ENCODE measurements at places on chromosomes 16 and 17. TPM values are rescaled to one million over a fixed set of nuclear protein-coding genes. Genes with fewer than 3 reads are reported as not detected.
A peak's percentile ranks its signal among the peaks of the same experiment; 100 is the strongest.

DNA sequence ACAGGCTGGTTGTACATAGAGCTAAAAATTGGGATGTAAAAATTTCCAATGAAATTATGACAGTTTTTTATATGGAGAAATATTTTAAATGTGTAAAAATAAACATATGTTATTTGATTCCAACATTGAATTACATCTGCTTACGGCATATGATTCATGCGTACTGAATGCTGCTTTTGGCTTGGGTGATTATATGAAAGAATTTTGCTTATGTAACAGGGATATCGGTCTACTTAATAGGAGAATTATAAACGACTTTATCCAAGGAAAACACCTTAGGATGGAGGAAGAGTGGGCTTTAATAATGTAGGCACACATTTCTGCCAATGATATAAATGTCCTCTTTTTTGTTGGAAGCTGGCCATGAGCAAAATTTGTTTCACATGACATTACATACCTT, 197.3 kb upstream of the GOT2 start:
- no peak for DNase-seq

GRCh38 chr16:47198180-47198575, 54.4 kb upstream of the NETO2 start:
- no peak for DNase-seq

- DNase-seq: no peak
Measured at GRCh38 chr16:30088832-30089624, 2.7 kb downstream of the TBX6 start.

GRCh38 chr17:44086364-44087311, 16.1 kb downstream of the G6PC3 start:
- DNase-seq: peak; percentile 81

DNA sequence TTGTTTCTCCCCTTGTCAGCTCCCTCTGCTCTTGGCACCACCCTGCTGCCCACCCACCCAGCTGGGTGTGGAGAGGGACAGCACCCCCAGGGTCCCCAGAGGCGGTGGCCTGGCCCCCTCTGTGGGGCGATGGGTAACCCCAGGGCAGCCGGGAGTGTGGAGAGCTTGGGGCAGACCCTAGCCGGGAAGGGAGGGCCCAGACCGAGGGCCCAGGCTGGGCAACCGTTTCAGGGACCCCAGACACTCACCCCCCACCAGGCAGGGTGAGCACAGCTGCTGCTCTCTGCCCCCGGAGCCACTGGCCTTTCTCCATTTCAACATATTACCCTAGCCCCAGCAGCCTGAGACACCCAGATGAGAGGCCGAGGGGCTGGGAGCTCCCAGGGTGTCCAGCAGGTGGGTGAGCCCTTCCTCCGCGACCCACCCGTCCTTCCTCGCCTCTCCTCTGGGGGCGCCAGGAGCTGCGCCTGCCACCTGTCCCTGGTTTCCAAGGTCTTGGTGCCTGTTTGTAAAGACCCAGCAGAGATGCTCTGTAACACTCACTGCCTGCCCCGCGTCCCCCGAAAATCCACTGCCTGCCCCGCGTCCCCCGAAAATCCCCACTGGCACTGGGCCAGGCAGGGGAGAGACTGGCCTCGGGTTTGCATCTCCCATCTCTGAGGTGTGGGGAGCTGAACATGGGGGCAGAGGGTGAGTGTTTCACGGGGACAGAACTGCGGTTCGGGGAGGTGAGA, 45.4 kb downstream of the BAHCC1 start:
- no peak for DNase-seq

- no peak for DNase-seq
Measured at GRCh38 chr17:63847525-63848249, 5.2 kb upstream of the SMARCD2 start.

DNA sequence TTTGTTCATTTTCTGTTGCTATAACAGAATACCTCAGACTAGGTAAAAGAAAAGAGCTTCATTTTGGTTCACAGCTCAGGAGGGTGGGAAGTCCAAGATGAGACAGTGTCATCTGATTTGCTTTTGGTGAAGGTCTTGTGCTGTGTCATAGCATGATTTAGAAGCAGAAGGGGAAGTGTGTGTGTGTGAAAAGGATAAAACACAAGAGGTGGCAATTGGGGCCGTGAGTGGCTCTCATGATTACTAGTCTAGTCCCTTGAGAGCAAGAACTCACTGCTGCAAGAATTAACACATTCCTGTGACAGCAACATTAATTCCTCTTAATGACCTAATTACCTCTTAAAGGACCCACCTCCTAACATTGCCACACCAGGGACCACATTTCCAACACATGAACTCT, 8.3 kb downstream of the SLC35G3 start:
- DNase-seq: no peak

GRCh38 chr17:82065193-82065637, 389 bp downstream of the DUS1L start:
- DNase-seq: no peak

- DNase-seq: no peak
Measured at GRCh38 chr16:84331998-84332780, 36.1 kb upstream of the ATP2C2 start.

GRCh38 chr16:50944436-50944835, 202.6 kb downstream of the CYLD start:
- DNase-seq: no peak

- no peak for DNase-seq
Measured at GRCh38 chr16:50741225-50741780, 583 bp upstream of the CYLD start.

DNA sequence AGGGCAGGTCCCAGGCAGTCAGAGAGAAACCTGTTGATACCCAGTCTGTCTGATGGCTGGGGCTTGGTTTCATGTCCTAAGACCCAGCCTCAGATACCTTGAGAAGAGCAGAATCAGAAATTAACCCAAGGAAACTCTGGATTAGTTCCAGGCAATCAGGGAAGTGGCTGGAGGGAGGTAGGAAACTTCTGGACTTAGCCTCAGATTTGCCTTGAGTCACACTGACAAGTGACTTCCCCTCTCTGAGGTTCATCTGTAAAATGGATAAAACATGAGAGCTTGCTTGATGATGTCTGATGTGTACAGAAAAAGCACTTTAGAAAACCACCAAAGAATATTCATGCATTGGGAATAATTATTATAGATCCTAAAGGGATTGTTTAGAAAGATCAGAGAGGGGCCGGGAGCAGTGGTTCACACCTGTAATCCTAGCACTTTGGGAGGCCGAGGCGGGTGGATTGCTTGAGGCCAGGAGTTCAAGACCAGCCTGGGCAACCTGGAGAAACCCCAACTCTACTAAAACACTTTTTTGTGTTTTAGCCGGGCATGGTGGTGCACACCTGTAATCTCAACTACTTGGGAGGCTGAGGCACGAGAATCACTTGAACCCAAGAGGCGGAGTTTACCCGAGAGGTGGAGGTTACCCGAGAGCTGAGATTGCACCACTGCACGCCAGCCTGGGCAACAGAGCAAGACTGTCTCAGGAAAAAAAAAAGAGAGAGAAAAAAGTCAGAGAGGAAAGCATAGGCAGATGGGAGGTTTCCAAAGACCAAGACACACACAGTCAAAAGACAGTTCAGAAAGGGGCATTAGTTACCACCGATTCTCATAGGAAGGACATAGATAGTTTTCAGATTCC, 3.8 kb downstream of the CIITA start:
- DNase-seq: no peak

GRCh38 chr17:17129466-17129865, 76.7 kb downstream of the PLD6 start:
- DNase-seq: no peak

GRCh38 chr16:55901566-55902217, 26.5 kb upstream of the CES5A start:
- no peak for DNase-seq

GRCh38 chr16:16830973-16831372, 452.0 kb downstream of the NPIPA7 start:
- no peak for DNase-seq

DNA sequence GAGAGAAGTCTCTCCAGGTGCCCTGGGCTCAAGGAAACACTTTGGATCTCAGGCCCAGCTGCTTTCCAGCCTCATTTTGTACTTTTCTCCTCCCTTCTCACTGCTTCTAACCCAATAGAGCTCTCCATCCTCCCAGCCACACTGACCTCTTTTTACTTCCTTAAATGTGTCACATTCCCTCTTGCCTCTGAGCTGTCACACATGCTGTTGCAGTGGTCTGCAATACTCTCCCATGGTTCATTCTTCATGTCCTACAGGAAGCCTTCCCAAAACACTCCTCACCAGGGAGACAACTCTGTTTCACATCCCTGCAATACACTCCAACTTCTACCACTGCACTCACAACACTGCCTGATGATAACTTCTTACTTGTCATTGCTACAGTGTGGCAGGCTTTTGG, 242.1 kb upstream of the DYNLRB2 start:
- no peak for DNase-seq

- DNase-seq: no peak
Measured at GRCh38 chr16:19285431-19285830, at the start of gene CLEC19A. CLEC19A (plus strand) TSS chr16:19285731; CDS start chr16:19285852, 121 bp downstream.

DNA sequence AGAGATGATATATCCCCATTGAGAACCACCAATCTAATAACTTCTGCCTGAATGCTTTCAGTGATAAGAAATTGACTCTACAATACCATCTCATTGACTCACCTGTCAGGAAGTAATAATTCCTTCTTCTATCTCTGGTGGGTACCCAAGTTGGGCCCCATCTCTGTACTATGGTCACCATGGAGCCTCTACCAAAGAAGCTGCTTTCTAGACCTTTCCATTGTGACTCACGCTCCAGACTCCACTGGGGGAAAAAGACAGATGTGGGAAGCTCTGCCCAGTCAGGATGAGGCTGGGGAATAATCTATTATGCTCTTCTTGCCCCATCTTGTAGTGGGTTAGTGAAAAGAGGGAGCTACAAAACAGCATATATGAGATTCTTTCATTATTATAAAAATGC, 100.4 kb downstream of the COPRS start:
- no peak for DNase-seq

The COX11 gene
- 60.5 TPM for total RNA-seq

The KCTD13 gene
- total RNA-seq: 15.6 TPM

The CDYL2 gene
- 10.0 TPM for total RNA-seq

The PRKCB gene
- total RNA-seq: 59.0 TPM

The SMIM5 gene
- 0.47 TPM for total RNA-seq

The MT1F gene
- total RNA-seq: 2.5 TPM
